Endothelial cell of umbilical vein (primary cell): ENCODE measurements at places on chromosomes 13 and 19. TPM values are rescaled to one million over a fixed set of nuclear protein-coding genes. Genes with fewer than 3 reads are reported as not detected.

Gene IL11
- polyA plus RNA-seq, result 0.11 TPM in 1 of 2 replicates, not detected in the other

DNA sequence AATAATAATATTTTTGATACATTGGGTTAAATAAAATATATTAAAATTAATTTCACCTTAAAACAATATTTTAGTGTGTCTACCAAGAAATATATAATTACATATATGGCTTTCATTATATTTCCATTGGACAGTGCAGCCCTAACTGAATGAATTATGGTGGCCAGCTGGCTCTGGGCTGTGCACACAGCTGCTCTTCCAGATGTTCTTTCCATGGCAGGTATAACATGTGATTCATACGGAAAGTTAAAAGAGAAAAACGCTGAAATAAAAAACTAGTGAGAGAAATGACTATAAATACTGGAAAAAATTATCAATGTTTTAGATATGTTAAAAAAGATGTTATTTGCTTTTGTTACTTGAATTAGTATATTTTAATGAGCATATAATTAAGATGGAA is 216.3 kb downstream of the RGCC start:
- DNase-seq, result no peak
- H3K27me3 ChIP-seq, result no peaks in the 10 kb centered on the region
- H3K4me3 ChIP-seq, result no peak overlapping the region
- no peak overlapping the region for H3K27ac ChIP-seq
- H3K36me3 ChIP-seq, result no peaks in the 10 kb centered on the region

Gene ICAM5
- polyA plus RNA-seq, result 0.03 and 0.10 TPM in 2 replicates

Gene GRK1
- not detected in 2 replicates for polyA plus RNA-seq

DNA sequence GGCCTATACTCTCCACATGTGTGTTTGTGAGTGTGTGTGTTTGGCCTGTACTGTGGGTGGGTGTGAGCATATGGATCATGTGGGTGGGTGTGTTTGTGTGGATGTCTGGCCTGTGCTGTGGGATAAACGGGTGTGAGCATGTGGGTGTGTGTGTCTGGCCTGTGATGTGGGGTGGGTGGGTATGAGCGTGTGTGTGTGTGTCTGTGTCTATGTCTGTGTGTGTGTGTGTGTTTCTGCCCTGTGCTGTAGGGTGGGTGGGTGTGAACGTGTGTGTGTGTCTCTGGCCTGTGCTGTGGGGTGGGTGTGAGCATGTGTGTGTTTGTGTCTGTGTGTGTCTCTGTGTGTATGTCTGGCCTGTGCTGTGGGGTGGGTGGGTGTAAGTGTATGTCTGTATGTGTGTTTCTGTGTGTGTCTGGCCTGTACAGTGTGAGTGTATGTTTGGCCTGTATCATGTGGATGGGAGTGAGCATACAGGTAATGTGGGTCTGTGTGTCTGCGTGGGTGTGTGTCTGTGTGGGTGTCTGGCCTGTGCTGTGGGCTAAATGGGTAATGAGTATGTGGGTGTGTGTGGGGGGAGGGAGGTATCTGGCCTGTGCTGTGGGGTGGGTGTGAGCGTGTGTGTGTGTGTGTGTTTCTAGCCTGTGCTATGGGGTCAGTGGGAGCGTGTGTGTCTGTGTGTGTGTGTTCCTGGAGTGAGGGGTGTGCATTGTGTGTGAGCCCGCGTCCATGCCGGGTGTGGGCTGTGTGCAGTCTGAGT is 20.8 kb upstream of the KCTD15 start:
- no peaks in the 10 kb centered on the region for H3K4me1 ChIP-seq
- no peak overlapping the region for H3K27ac ChIP-seq
- no peaks in the 10 kb centered on the region for H3K36me3 ChIP-seq
- H3K27me3 ChIP-seq, result no peaks in the 10 kb centered on the region
- H3K4me3 ChIP-seq, result no peak overlapping the region

- H3K27ac ChIP-seq, result no peak overlapping the region
- no peak for DNase-seq
- no peaks in the 10 kb centered on the region for H3K4me1 ChIP-seq
- no peak overlapping the region for H3K4me3 ChIP-seq
- H3K27me3 ChIP-seq, result no peaks in the 10 kb centered on the region
Measured at GRCh38 chr19:30060531-30061222, 118.6 kb downstream of the URI1 start.

Gene EIF3K
- 584 and 644 TPM in 2 replicates for polyA plus RNA-seq

Gene TFDP1
- polyA plus RNA-seq, result 48.9 and 64.3 TPM in 2 replicates

GRCh38 chr13:110317496-110318195 is 10.6 kb downstream of the COL4A2 start:
- H3K4me1 ChIP-seq, result peaks cover 29% of the 10 kb centered on the region
- H3K27me3 ChIP-seq, result no peaks in the 10 kb centered on the region
- H3K27ac ChIP-seq, result no peak overlapping the region
- no peak for DNase-seq
- H3K36me3 ChIP-seq, result peaks cover 8% of the 10 kb centered on the region
